ENCODE measurements at places on chromosomes 11 and 22.
A peak's percentile ranks its signal among the peaks of the same experiment; 100 is the strongest.

DNA sequence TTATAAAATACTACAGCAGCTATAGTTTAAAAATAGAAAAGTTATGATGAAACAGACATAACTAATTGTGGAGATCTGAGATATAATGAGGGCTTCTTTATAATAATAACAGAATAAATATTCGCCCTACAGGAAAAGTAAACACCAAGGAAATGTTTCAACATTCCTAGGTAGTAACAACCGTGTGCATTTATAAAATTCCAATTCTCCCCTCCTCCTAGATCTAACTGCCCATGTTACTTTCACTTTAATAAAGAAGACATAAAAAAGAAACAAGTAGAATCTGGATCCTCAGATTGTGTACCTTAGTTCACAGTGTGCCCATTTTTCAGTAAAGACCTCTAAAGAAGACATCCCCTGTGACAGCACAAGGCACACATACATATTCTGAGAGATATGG lies 57.8 kb upstream of the MN1 start:
- peak; percentile 51 for DNase-seq

- no peak for DNase-seq
Measured at GRCh38 chr11:2417856-2418692, 17.5 kb downstream of the TSSC4 start.

GRCh38 chr11:109421981-109422869 lies at the start of gene C11orf87:
C11orf87 (plus strand) TSS chr11:109422190; CDS start chr11:109423634, 1,444 bp downstream.
- DNase-seq, result no peak

- no peak for DNase-seq
Measured at GRCh38 chr11:26708736-26709456, 13.0 kb downstream of the SLC5A12 start.

GRCh38 chr11:104001561-104002056 lies 34.8 kb upstream of the DDI1 start:
- DNase-seq, result no peak

- DNase-seq, result no peak
Measured at GRCh38 chr11:45208135-45208534, 61.7 kb downstream of the PRDM11 start.

DNA sequence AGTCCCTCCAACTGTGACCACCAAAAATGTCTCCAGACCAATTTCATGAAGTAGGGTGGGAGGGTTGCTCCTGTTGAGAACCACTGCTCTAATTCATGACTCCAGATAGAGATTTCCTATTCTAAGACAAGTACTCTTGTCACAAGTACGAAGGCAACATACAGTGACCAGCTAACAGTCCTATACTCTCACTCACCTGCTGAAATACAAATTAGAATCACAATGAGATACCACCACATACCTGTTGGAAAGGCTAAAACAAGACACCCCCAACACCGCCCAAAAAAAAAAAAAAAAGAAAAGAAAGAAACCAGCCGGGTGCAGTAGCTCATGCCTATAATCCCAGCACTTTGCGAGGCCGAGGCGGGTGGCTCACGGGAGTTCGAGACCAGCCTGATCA lies 310.5 kb downstream of the SWAP70 start:
- no peak for DNase-seq

GRCh38 chr11:109963101-109963500 lies 130.1 kb upstream of the ZC3H12C start:
- no peak for DNase-seq

DNA sequence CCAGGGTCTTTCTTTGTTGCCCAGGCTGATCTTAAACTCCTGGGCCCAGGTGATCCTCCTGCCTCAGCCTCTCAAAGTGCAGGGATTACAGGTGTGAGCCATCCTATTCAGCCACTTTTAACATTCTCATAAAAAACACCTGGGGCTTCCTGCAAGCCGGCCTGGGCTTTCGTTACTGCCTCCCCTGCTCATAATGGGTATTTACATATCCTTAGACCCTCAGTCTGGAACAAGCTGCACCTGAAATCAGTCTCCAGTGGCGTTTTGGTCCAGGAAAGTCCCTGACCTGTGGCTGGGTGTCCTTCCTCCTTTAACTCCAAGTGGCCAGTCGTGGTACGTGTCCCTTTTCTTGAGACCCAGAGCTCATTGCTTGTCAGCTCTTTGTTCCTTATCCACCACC lies 320.7 kb downstream of the TMEM135 start:
- no peak for DNase-seq

- peak; percentile 65 for DNase-seq
Measured at GRCh38 chr11:124793466-124794278, 6.5 kb downstream of the MSANTD2 start.

DNA sequence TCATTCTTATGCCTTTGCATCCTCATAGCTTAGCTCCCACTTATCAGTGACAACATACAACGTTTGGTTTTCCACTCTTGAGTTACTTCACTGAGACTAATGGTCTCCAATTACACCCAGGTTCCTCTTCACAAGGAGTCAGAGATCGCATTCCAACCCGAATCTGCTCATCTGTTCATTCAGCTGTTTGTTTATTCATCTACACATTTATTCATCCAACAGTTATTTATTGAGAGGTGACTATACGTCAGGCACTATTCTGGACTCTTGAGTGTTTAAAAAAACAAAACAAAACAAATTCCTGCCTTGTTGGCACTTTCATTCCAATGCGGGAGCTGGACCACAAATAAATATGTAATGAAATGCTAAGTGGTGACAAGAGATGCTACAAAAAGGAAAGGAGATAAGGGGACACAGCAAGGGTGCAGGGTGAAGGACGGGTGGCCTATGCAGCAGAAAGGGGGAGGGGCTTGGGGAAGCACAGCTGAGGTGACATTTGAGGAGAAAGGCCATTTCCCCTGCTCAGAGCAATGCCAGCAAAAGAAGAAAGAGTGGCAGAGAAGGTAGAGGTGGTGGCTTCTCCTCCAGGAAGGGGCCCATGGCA lies 393.8 kb upstream of the SYN3 start:
- no peak for DNase-seq

DNA sequence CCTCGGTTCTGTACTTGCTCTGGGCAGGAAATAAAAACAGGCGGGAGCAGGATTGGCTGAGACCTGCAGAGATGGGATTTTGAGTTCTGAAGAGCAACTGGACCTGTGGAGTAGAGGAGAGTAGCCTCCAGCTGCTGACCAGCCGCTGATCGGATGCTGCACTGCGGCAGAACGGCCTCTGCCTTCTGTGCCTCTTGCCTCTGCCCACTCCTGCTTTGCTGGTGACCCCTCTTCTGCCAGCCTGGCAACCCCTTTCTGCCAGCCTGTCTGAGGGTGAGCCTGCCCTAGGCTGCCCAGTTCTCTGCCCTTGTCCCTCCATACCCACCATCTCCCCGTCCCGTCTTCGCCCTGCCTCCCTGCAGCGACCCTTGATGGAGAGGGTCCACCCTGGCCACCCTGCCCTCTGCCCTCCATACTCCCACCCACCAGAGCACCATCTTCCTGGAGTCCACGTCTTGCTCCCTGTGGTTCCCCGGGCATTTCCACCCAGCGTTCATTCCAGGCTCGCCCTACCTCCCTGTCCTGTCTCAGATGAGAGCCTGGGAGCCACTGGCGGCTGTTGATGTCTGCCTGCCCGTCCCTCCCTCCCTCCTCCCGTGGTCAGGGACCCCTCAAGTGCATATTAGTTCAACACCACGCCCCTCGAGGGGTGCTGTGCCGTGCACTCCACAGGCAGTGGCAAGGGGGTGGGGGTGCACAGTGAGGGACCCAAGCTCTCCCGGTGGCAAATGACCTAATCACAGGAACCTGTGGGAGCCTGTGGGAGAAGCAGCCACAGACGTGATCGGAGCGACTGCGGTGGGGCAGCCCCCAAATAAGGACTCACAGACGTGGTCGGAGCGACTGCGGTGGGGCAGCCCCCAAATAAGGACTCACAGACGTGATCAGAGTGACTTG lies 863.3 kb downstream of the TBC1D22A start:
- no peak for DNase-seq
